H54 (cell line): ENCODE measurements at places on chromosomes 16 and 17.
A peak's percentile ranks its signal among the peaks of the same experiment; 100 is the strongest.

- DNase-seq, result no peak
These were observed 10.0 kb upstream of the MRPS23 start for GRCh38 chr17:57859601-57860413.

DNA sequence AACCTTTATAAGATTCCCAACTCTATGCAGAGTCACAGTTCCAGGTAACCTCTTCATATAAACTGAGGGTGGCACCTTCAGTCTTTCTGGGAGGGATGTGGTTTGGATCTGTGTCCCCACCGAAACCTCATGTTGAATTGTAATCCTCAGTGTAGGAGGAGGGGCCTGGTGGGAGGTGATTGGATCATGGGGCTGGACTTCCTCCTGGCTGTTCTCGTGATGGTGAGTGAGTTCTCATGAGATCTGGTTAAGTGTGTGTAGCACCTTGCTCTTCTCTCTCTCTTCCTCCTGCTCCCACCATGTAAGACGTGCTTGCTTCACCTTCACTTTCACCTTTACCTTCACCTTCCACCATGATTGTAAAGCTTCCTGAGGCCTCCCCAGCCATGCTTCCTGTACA is 30.5 kb downstream of the HS3ST2 start:
- DNase-seq, result no peak

- no peak for DNase-seq
These were observed 38.2 kb downstream of the RTN4RL1 start for GRCh38 chr17:1986783-1987451.

DNA sequence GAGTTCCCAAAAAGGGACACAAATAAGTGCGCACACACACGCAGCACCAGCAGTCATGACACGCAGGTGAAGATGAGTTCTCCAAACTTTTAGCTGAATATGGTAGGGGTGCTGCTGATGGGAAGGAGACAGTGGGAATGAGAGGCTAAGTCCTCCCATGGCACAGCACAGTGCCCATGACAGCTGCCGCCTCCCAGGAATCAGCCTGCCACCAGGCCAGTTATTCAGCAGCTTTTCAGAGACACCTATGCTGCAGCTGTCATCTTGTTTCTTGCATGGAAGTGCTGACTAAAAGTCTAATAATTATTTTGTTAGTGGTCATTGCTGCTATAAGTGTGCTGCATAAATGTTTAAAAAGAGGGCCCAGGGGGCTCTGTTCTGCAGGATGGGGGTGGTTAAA is 12.2 kb downstream of the WFIKKN2 start:
- DNase-seq, result no peak

GRCh38 chr17:55527540-55528118 is 16.4 kb upstream of the SMIM36 start:
- peak; percentile 4 for DNase-seq

GRCh38 chr17:27668488-27668823 is 37.5 kb downstream of the LGALS9 start:
- DNase-seq, result no peak

DNA sequence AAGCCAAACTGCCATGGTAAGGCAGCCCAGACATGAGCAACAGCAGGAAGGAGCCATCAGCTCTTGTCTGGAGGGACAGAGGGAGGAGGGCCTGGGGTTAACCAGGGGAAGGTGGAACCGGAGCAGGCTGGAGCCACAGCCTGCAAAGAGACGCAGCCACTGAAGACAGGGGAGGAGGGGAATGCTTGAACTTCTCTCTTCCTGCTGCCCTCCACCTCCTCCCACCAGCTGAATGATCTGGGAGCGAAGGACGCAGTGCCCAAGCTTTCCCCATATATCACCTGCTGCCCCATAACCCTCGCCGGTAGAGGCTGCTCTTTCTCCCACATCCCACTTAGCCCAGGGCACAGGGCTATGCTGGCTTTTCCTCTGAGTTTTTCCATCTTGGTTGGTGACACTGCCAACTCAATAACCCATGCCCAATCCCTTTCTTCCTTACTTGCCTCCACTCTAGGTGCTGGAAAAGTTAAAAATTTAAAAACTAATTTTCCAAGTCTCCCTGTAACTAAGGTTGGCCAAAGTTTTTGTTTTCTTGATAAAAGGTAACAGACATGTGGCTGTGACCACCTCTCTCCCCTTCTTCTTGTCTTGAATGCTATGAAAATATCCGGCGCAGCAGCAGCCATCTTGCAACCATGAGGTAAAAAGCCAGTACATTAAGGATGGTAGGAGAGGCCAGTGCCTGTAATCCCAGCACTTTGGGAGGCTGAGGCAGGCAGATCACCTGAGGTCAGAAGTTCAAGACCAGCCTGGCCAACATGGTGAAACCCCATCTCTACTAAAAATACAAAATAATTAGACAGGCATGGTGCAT is 21.8 kb upstream of the CACNG4 start:
- no peak for DNase-seq

GRCh38 chr17:65108152-65108551 is 29.0 kb upstream of the RGS9 start:
- DNase-seq, result no peak

- DNase-seq, result no peak
These were observed 106.6 kb downstream of the CLEC16A start for GRCh38 chr16:11050944-11051343.

GRCh38 chr16:50600582-50601283 is 52.5 kb downstream of the NKD1 start:
- DNase-seq, result no peak

- peak; percentile 70 for DNase-seq
These were observed at the start of gene GDPD3 for GRCh38 chr16:30113031-30113710. Gene GDPD3, minus strand, starts transcription at chr16:30113537. Its CDS starts 59 bp downstream, at chr16:30113478.

- no peak for DNase-seq
These were observed 2.1 kb downstream of the P2RX5 start for GRCh38 chr17:3693829-3694231.

DNA sequence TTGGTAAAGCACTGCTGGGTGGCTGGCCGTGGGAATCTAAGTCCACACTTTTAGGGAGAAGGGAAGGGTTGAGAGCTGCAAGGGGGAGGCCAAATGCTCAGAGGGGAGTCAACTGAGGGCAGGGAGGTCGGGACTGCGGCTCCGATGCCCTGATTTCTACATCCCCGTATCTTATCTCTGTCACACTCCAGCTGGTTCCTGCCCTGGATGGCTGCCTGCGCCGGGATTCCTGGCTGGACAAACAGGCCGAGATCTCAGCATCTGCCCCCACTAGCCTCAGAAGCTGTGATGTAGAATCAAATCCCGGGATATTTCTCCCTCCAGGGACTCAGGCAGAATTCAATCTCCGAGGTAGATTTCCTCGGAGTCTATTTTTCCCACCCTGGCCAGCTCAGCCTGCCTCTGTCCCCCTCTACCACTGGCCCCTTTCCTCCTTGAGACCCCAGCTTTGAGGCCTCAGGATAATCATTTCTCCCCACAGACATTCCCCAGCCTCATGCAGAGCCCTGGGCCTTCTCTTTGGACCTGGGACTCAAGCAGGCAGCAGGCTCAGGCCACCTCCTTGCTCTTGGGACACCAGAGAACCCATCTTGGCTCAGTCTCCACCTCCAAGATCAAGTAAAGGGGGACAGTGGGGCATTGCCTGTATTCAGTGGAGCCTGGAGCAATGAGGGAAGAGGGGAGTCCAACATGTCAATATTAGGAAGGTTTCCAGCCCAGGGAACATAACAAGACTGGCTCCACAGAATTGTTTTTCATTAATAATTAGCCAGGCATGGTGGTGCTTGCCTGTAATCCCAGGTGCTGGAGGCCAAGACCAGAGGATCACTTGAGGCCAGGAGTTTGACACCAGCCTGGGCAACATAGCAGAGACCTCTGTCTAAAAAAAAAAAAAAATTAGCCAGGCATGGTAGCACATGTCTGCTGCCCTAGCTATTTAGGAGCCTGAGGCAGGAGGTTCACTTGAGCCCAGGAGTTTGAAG is 1.8 kb downstream of the SHBG start:
- DNase-seq, result no peak

DNA sequence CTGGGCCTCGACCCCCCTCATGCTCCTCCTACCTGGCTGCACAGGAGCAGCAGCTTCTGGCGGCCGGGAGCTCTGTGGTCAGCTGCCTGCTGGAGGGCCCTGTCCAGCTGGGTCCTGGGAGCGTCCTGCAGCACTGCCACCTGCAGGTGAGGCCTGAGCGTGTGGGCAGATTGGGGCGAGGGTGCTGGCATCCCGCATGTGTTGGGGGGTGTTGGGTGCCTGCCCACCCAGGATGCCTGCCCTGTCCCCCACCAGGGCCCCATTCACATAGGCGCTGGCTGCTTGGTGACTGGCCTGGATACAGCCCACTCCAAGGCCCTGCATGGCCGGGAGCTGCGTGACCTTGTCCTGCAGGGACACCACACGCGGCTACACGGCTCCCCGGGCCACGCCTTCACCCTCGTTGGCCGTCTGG is 16.5 kb downstream of the FCSK start:
- peak; percentile 44 for DNase-seq

GRCh38 chr16:78240459-78241222 is 141.2 kb downstream of the WWOX start:
- DNase-seq, result no peak

DNA sequence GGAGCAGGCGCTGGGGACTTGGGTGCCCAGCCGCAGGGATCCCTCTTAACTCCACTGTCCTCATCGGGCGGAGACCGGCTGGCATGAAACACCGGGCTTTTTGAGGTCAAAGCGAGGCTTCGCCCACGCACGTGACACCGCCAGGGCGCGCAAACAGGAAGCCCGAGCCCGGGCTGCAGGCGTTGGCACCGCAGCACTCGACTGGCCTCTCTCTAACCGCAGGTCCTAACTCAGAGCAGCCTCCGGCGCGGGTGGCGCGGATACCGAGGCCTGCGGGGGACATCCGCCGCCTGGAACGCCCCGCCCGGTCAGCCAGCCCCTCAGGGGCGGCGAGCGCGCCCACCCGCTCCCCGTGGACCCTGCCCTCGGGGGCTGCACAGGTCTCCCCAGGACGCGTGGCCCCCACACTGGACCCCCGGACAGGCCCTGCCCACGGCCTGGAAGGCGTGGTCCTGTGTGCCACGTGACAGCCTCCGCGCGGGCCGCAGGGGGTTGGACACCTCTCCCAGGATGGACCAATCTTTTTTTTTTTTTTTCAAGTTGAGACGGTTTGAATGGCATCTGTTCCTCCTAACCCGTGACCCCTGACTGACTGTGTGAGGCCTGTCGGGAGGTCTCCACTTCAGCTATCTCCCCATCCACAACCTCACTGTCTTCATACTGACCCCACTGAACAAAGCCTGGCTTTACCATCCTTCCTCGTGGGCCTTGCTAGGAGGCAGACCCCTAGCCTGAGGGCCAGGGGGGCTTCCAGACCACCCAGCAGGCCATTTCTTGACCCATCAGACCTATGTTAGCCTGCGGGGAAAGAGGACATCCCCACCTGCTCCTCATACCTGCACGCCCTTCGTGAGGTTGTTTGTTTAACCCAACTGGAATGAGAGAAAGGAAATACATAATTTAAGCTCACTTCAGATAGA is 8.4 kb upstream of the SLC47A2 start:
- no peak for DNase-seq

DNA sequence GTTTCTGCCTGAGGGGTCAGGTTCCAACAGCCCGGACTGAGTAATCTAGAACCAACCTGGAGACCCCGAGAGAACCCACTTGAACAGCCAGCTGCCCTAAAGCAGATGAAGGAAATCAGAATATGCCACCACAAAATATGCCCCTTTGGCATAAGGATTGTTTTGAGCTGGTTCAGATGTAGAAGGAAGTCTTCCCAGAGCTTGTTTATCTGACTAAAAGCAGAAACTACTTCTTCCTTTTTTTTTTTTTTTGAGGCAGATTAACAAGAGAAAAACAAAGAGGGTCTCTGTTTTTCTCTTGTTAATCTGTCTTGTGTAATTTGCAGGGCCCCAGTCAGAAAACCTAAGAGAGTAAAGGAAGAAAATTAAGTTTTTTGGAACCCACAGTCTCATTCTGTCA is 53.0 kb downstream of the PECAM1 start:
- no peak for DNase-seq

- no peak for DNase-seq
These were observed 99.9 kb upstream of the LHX1 start for GRCh38 chr17:36837195-36837938.

DNA sequence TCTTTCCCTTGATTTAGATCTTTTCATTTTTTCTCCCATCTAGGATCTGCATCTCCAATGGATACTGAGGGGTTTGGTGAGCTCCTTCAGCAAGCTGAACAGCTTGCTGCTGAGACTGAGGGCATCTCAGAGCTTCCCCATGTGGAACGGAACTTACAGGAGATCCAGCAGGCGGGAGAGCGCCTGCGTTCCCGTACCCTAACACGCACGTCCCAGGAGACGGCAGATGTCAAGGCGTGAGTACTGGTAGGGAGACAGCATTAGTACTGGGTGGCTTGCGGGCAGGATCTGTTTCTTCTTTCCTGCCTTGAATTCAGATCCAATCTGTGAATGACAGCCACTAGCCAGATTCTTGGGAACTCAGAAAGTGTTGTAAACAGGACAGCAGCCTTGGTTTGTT is 18.3 kb downstream of the NUP93 start:
- DNase-seq, result no peak

DNA sequence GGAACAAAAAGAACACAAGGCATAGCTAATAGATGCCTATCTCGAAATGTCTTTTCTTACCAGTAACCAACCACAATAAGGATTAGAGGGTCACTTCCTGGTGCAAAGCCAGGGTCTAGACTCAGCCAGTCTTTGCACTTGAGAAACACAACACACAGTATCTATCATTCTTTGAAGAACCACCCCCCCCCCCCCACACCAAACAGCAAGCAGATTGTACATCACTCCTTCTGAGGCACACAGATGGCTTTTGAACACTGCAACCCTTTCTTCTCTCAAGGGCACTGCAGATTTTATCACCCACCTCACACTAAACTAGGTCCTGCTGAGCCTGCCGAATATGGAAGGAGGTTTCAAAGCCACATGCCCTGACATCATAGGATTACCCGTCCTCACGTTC is 145.6 kb downstream of the AATF start:
- DNase-seq, result no peak

- DNase-seq, result peak; percentile 79
These were observed 4.3 kb downstream of the MYO1C start for GRCh38 chr17:1487939-1488825.

DNA sequence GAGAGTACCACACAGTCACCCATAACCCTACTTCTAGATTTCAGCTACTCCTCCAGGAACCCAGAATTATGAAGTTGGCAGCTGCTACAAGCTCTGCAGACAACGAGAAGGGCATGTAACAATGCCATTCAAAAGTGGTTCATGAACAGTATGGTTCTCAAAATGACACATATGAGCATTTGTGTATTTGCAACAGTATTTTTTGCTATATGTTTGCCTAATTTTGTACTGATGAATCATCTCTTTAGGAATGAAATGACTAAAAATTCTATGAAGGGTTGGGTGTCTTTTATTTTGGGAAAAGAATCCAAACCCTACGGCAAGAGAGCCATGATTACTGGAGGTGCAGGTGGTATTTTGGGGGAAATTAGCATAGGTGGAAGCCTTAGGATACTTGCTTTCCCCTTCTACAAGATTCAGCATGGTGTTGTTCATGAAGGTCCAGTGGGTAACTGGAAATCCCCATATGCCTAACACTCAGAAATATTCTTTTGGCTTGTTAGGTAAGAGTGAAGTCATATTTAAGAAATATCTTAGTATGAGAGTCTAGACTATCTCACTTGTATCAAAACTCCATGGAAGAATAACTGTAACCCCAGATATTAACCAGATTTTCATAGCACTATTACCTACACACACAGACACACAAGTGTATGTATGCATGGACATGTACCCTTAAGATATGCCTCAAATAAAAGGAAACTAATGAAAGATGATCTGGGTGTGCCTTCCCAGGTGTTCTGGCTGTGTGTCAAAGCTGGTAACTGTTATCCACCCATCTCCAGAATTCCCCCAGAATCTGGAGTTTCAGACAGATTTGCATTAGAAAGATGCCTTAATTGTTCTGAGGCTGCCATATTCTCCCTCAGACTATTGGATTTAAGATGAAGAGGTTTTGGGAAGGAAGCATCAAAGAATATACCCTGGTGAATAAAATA is 688.2 kb upstream of the SOX9 start:
- DNase-seq, result no peak

GRCh38 chr16:84782846-84783245 is 36.9 kb upstream of the CRISPLD2 start:
- no peak for DNase-seq
